HCT116 (cell line): ENCODE measurements at places on chromosomes 7 and 10. TPM values are rescaled to one million over a fixed set of nuclear protein-coding genes. Genes with fewer than 3 reads are reported as not detected.

ELN gene
- 0.17 TPM for total RNA-seq

RAPGEF5 gene
- 15.6 TPM for total RNA-seq

TAS2R5 gene
- total RNA-seq: 1.7 TPM

MET gene
- 200 TPM for total RNA-seq

ATP5MK gene
- total RNA-seq: 556 TPM

AGR3 gene
- total RNA-seq: not detected

- H3K4me1 ChIP-seq: no peaks in the 10 kb centered on the region; the same call in 1 of the 2 replicates
- no peaks in the 10 kb centered on the region for H3K36me3 ChIP-seq
- no peak overlapping the region for H3K27ac ChIP-seq
- H3K27me3 ChIP-seq: peaks cover 4% of the 10 kb centered on the region; the same call in 1 of the 2 replicates
Observed at GRCh38 chr7:134696261-134696660, 49.6 kb downstream of the BPGM start.

DNA sequence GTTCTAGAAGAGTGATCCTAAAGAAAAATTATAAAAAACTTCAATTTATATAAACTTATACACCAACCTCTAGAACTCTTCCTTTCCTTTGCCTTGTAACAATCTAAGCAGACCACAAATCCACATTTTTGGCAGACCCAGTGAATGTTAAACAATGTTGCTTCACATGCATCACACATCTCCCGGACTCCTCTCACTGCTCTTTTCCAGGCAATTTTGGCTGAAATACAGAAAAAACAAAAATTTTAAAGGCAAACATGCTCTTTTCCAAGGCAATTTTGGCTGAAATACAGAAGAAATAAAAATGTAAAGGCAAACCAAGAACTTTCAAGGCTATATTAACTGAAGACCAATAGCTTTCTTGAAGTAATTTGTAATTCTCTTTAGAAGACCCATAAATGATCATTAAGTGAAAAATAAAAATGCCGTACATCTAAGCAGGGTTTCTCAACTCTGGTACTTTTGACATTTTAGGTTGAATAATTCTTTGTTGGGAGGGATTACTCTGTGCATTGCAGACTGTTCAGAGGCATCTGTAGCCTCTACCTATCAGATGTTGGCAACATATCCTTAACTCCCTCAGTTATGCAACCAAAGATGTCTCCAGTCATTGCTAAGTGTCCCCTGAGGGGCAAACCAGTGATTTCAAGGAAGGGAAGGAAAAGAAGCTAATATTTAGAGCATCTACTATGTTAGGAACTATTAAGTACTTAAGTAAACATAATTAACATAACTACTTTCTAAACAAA, 64.4 kb downstream of the NRBF2 start:
- H3K4me1 ChIP-seq: no peaks in the 10 kb centered on the region
- H3K27me3 ChIP-seq: no peaks in the 10 kb centered on the region
- DNase-seq: no peak
- no peak overlapping the region for H3K4me3 ChIP-seq
- H3K36me3 ChIP-seq: peaks cover 10% of the 10 kb centered on the region

GRCh38 chr7:52547308-52547910, 488.0 kb upstream of the POM121L12 start:
- no peaks in the 10 kb centered on the region for H3K36me3 ChIP-seq
- H3K4me3 ChIP-seq: no peak overlapping the region
- no peak for DNase-seq
- H3K27ac ChIP-seq: no peak overlapping the region
- no peaks in the 10 kb centered on the region for H3K4me1 ChIP-seq
- no peaks in the 10 kb centered on the region for H3K27me3 ChIP-seq

- DNase-seq: no peak
- peaks cover 11% of the 10 kb centered on the region; the same call in 1 of the 2 replicates for H3K27me3 ChIP-seq
- no peaks in the 10 kb centered on the region for H3K36me3 ChIP-seq
- no peak overlapping the region for H3K27ac ChIP-seq
- no peaks in the 10 kb centered on the region for H3K4me1 ChIP-seq
- no peak overlapping the region for H3K4me3 ChIP-seq
Observed at GRCh38 chr10:71536332-71536731, 139.6 kb downstream of the CDH23 start.

- no peaks in the 10 kb centered on the region for H3K36me3 ChIP-seq
- peaks cover 21% of the 10 kb centered on the region for H3K4me1 ChIP-seq
- peak; percentile 48 for DNase-seq
- H3K4me3 ChIP-seq: no peak overlapping the region
Observed at GRCh38 chr7:7103343-7104313, 78.7 kb upstream of the C1GALT1 start.

- no peaks in the 10 kb centered on the region for H3K36me3 ChIP-seq
- H3K27me3 ChIP-seq: no peaks in the 10 kb centered on the region
- DNase-seq: no peak
- H3K27ac ChIP-seq: no peak overlapping the region
- no peaks in the 10 kb centered on the region for H3K4me1 ChIP-seq
- H3K4me3 ChIP-seq: no peak overlapping the region
Observed at GRCh38 chr7:155462163-155462735, 4.3 kb downstream of the EN2 start.

GRCh38 chr10:119663866-119664698, 12.9 kb downstream of the BAG3 start:
- no peak overlapping the region for H3K4me3 ChIP-seq
- no peak for DNase-seq
- no peaks in the 10 kb centered on the region for H3K36me3 ChIP-seq
- H3K27ac ChIP-seq: no peak overlapping the region
- peaks cover 48% of the 10 kb centered on the region for H3K4me1 ChIP-seq
- no peaks in the 10 kb centered on the region for H3K27me3 ChIP-seq

- H3K4me3 ChIP-seq: no peak overlapping the region
- no peaks in the 10 kb centered on the region for H3K36me3 ChIP-seq
- H3K4me1 ChIP-seq: no peaks in the 10 kb centered on the region
- DNase-seq: no peak
- no peaks in the 10 kb centered on the region for H3K27me3 ChIP-seq
Observed at GRCh38 chr7:117731455-117731854, 141.8 kb downstream of the CTTNBP2 start.

GRCh38 chr7:99372275-99373090, 2.0 kb upstream of the ARPC1B start:
- H3K27me3 ChIP-seq: no peaks in the 10 kb centered on the region
- H3K4me3 ChIP-seq: peak overlapping the region; percentile 24
- peak overlapping the region; percentile 54 for H3K27ac ChIP-seq
- peaks cover 2% of the 10 kb centered on the region; the same call in 1 of the 2 replicates for H3K36me3 ChIP-seq

DNA sequence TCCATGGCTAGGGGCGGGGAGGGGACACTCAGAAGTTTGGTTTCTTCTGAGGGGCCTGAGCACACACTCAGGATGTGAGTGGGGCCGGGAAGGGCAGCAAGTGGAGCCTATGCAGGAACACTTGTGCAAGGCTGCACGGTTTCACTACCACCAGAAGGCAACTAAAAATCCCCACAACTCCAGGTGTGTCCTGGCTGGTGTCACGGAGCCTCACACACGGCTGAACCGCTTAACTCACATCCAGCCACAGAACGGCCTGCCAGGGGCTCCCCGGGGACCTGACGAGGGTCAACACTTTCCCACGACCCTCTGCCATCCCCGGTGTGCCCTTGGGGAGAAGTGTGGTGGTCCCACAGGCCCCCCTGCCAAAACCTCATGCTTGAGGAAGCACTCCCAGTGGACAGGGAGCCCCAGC, 173.9 kb downstream of the ELFN1 start:
- no peaks in the 10 kb centered on the region for H3K36me3 ChIP-seq
- no peak for DNase-seq
- no peak overlapping the region for H3K4me3 ChIP-seq
- H3K4me1 ChIP-seq: no peaks in the 10 kb centered on the region
- H3K27me3 ChIP-seq: no peaks in the 10 kb centered on the region
- H3K27ac ChIP-seq: no peak overlapping the region

DNA sequence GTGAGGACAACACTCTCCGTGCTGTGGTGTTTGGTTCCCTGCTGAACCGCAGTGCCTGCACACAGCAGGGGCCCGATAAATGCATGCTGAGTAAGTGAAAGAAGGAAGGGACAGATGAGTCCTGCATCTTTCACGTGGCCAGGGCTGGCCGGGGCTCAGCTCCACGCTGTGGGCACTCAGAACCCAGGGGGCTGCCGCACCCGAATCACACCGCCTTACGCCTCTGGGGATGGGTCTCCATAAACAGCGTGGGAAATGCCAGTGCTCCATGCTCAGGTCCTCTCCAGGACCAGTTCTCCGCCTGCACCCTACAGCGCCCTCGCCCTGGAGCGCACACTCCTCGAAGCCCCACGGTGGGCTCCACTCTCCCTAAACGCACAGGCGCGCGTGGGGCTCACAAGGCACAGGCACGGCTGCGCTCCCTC, 38.1 kb downstream of the RASGEF1A start:
- H3K4me1 ChIP-seq: peaks cover 6% of the 10 kb centered on the region; the same call in 1 of the 2 replicates
- H3K36me3 ChIP-seq: no peaks in the 10 kb centered on the region
- peak overlapping the region; percentile 23; the same call in 1 of the 2 replicates for H3K27ac ChIP-seq
- H3K27me3 ChIP-seq: no peaks in the 10 kb centered on the region

- no peak overlapping the region for H3K4me3 ChIP-seq
- no peak for DNase-seq
- no peak overlapping the region for H3K27ac ChIP-seq
- H3K27me3 ChIP-seq: peaks cover 25% of the 10 kb centered on the region; the same call in 1 of the 2 replicates
Observed at GRCh38 chr10:121282797-121283515, 315.3 kb downstream of the FGFR2 start.

DNA sequence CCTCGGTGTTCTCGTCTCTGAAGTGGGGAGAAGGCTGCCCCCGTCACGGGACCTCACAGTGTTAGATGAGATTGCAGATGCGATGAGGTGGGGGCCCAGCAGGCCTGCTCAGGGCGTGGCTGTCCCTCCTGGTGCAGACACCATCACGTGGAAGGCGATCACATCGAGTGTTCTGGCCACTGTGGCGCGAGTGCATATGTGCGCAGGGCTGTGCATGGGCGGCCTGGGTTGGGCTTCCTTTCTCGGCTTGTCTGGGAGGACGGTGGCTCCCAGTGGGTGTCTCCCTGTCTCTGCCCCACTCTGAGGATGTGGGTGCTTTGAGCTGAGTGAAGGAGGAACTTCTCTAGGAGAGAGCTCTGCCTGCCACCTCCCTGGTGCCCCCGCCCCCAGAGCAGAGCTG, 83.1 kb downstream of the LHPP start:
- H3K27ac ChIP-seq: no peak overlapping the region
- no peaks in the 10 kb centered on the region for H3K4me1 ChIP-seq
- no peaks in the 10 kb centered on the region for H3K27me3 ChIP-seq

GRCh38 chr7:126791306-126791705, 461.4 kb downstream of the GRM8 start:
- H3K36me3 ChIP-seq: no peaks in the 10 kb centered on the region
- H3K4me1 ChIP-seq: no peaks in the 10 kb centered on the region
- H3K4me3 ChIP-seq: no peak overlapping the region
- no peak overlapping the region for H3K27ac ChIP-seq

DNA sequence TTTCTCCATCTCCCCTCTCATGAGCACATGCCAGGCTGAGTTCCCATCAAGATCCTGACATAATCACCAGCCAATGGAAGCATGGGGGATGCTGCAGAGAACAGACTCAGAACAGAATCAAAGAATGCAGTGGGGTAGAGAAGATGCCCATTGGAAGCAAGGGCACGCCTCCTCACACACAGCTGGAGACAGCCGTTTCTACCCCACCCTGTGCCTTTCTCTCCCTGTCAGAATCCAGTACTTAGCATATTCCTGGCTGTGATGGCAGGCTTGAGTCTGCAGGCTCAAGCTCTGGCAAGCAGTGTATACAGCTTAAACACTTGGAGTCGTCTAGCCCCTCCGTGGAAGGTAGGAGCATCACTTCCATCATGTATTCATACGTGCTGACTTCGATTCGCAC, 867.9 kb downstream of the NRG3 start:
- H3K4me1 ChIP-seq: no peaks in the 10 kb centered on the region
- no peaks in the 10 kb centered on the region for H3K27me3 ChIP-seq
- DNase-seq: no peak
- no peaks in the 10 kb centered on the region for H3K36me3 ChIP-seq
- H3K4me3 ChIP-seq: no peak overlapping the region

DNA sequence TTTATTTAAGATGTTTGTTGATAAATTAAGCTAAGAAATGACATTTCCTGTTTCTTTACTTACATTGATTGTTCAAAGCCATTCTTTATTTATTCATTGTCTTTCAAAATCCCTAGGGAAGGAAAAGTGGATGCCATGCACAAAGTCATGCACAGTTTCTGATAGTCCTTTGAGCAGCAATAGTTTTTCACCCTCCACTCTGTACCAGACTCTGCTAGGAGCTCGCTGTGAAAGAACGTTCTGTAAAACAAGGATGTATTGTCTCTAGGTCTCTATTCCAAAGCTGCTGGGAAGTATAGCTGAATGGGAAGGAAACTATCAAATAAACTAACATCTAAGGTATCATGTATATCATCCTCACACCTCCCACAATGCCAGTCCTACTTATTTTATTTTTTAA, 7.8 kb upstream of the NOC3L start:
- no peak for DNase-seq
- H3K4me3 ChIP-seq: no peak overlapping the region
- no peaks in the 10 kb centered on the region for H3K27me3 ChIP-seq
- H3K4me1 ChIP-seq: no peaks in the 10 kb centered on the region

GRCh38 chr7:78924581-78924980, 528.9 kb downstream of the MAGI2 start:
- DNase-seq: peak; percentile 15
- no peaks in the 10 kb centered on the region for H3K27me3 ChIP-seq
- no peaks in the 10 kb centered on the region for H3K4me1 ChIP-seq
- H3K36me3 ChIP-seq: no peaks in the 10 kb centered on the region

DNA sequence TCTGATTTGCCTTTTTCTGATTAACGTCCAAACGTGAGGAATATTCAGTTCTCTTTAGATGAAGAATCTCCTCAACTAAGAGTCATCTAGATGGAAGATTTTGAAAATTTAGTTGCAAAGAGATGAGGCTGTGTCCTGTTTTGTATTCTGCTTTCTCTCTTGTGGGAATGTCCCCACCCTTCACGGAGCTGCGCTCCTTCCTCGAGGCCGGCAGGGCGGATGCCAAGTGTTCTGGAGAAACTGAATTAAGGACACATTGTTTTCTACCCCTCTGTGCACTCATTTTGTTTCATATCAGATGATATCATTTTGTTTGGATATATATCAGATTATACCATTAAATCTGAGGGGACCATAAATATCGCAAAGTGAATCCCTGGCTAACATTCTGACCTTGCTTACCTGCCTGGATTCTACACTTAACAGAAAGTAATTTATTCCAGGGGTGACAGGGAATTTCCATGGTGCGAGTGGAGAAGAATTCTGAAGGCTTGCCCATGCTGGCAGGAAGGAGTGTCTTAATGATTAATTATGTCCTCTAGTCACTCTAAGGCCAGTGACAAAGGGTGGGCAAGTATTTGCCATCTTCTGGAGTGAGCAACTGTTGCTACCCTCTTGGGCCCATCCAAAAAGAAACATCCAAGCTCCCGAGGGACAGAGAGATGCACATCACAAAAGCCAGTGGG, 47.9 kb upstream of the IGFBP3 start:
- peaks cover 10% of the 10 kb centered on the region for H3K4me1 ChIP-seq
- H3K27me3 ChIP-seq: no peaks in the 10 kb centered on the region
- no peak overlapping the region for H3K4me3 ChIP-seq
- H3K27ac ChIP-seq: no peak overlapping the region
